ENCODE measurements at places on chromosomes 5 and 9. TPM values are rescaled to one million over a fixed set of nuclear protein-coding genes. Genes with fewer than 3 reads are reported as not detected.

DNA sequence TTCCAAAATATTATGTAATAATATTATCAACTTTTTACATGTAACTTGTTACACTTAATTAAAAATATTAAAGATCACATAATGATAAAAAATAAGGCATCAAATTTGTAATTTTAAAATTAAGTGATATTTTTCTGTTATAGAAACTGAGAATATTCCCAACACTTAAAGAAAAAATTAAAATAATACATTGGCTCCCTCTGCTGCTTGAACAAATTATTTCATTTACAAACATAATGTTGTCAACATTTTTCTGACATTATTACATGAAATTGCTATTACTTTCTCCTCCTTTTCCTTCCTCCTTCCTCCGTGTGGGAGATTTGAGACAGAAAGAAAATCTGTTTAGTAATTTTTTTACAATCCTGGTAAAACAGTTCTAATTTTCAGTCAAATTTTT is 42.3 kb downstream of the RNF180 start:
- no peak for DNase-seq

The ANKRD34B gene
- total RNA-seq = not detected

The ESM1 gene
- total RNA-seq = not detected

GRCh38 chr5:158235159-158235547 is 376.2 kb upstream of the CLINT1 start:
- no peak for DNase-seq

DNA sequence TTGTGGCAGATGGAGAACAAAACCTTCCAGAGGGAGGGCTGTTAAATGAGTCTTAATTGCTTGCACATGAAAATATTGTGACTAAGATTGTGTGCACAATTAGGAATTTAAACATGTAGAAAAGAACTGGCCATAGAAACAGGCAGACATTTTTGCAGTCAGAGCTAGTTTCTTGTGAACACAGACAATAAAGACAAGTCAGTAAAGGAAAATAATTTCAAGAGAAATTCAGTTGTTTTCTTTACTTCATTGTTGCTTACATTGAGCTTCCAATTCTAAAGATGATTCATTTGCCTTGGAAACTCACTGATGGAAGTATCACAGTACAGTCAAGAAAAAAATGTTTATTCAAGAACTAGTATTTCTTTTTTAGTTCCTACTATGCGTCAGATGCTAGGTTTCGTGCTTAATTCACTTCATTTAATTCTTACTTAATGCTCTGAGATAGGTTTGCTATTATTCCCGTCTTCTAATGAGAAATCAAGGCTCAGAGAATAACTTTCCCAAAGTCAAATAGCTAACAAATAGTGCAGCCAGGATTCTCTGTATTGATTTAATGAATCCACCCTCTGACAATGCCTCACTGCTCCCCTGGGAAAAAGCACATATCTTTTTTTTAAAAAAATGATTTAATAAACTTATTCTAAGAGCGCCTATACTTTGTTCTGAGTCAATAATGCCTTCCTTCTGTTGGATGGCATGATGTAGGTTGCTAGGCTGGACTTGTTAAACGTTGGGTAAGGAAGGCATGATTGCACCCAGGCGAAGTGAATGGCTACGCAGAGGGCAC is 581.4 kb downstream of the RAB3C start:
- no peak for DNase-seq

DNA sequence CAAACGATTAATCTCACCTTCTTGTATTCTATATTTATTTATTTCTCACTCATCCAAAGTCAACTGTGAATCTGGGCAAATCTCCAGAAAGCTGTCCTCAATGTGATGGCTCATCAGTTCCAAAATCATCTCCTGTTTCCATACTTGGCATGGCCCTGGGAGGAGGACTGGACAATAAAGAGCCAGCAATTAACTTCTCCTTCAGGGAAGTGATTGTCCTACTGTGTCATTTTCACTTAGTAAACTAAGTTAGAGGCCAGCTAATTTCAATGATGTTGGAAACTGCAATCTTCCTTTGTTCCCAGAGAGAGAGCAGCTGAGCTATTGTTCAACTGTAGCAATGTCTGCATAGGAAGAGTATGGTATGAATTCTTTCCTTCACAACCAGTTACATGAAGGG is 17.5 kb downstream of the CDH12 start:
- no peak for DNase-seq

DNA sequence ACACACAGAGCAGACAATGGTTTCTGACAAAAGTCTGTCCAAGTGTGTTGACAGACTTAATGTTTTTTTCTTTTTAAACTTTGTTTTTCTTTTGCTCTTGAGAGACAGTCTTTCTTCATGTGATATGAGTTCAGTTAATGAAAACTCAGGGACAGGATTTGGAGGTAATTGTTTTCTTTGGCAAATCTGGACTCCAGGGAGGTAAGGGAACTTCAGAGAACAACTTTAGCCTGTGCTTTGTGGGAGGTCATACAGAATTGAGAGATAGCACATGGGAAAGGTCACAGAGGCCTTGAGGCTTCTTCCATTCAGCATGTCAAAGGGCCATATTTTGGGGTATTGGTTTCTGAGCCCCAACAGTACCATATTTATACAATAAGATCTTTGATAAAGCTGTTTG is 9.3 kb downstream of the C9orf153 start:
- no peak for DNase-seq

The TMEM171 gene
- 0.98 TPM for total RNA-seq

GRCh38 chr5:173710528-173710927 is 94.1 kb upstream of the BOD1 start:
- DNase-seq = no peak

DNA sequence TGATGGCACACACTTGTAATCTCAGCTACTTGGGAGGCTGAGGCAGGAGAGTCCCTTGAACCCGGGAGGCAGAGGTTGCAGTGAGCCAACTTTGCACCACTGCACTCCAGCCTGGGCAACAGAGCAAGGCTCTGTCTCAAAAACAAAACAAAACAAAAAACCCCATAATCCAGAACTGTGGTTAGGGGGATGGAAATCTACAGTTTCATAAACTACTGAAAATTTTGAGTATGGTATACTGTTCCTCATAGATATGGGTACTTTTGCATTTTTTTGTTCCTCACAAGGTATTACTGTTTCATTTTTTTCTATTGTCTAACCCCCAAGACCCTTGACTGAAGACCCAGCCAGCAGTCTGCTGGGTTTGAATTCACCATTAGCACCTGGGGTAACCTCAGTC is 52.2 kb upstream of the MAP3K1 start:
- DNase-seq = no peak

GRCh38 chr9:99475401-99476065 is 253.5 kb downstream of the SEC61B start:
- DNase-seq = no peak

The LURAP1L gene
- 12.7 TPM for total RNA-seq

DNA sequence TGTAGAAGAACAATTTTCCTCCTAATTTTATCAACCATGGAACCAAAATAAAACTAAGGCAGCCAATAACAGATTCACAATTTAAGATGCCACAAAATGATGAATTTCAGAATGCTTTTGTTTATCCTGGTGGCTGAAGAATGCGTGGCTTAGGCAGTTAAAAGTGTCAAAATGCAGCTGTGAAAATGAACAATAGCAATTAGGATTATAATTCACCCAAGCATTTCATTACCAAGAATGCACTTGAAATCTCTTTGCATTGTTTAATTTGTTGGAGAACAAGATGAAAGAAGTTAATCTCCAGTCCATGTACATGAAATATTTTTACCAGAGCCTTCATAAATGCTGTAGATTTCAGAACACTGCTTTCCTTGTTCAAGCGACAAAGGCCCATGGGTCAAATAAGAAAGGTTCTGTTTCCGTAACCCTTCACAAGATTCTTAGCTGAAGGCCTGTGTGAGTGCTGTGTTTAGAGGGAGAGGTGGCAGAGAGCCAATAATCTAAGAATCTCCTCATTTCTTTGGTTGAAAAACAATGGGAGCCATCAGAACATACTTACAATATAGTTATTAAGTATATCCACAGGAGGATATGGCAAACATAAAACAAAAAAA is 39.3 kb downstream of the CLINT1 start:
- DNase-seq = no peak

DNA sequence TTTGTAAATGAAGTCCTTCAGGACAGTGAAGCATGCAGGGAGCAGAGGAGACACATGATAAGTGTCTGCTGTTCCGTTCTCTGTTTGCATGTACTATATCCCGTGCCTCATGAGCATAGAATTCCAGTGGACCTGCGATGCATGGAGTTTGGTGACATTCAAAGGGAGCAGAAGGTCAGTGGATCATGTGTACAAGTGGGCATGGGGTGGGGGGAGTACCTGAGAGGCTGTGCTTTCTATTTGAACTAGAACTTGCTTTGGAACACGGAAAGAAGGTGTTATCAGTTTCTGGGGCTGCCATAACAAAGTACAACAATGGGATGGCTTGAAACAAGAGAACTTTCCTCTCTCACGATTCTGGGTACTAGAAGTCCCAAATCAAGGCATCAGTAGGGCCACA is 5.1 kb upstream of the CCNJL start:
- no peak for DNase-seq

The LCN9 gene
- not detected for total RNA-seq

- DNase-seq = no peak
These were observed 14.7 kb downstream of the SH3RF2 start for GRCh38 chr5:145951071-145951470.

All from left lobe of liver (tissue), 2 donors.